ENCODE measurements at places on chromosomes 11 and 22. TPM values are rescaled to one million over a fixed set of nuclear protein-coding genes. Genes with fewer than 3 reads are reported as not detected.

FIBIN gene
- polyA plus RNA-seq, result not detected

CASP1 gene
- not detected for polyA plus RNA-seq

APOBEC3B gene
- polyA plus RNA-seq, result not detected

FBLN1 gene
- polyA plus RNA-seq, result 3.4 TPM

MRPL11 gene
- 50.9 TPM for polyA plus RNA-seq

FAM180B gene
- not detected for polyA plus RNA-seq

HARBI1 gene
- polyA plus RNA-seq, result 9.5 TPM

ART1 gene
- polyA plus RNA-seq, result not detected

PRG3 gene
- not detected for polyA plus RNA-seq

CNIH2 gene
- 54.5 TPM for polyA plus RNA-seq

NXPE1 gene
- not detected for polyA plus RNA-seq

OR6T1 gene
- not detected for polyA plus RNA-seq

SGSM1 gene
- polyA plus RNA-seq, result 9.2 TPM
